ENCODE measurements at places on chromosomes 5 and 9. TPM values are rescaled to one million over a fixed set of nuclear protein-coding genes. Genes with fewer than 3 reads are reported as not detected.

- no peaks in the 10 kb centered on the region for H3K27me3 ChIP-seq
- no peak for DNase-seq
- no peak overlapping the region for H3K4me3 ChIP-seq
- no peak overlapping the region for H3K27ac ChIP-seq
- H3K4me1 ChIP-seq: peaks cover 35% of the 10 kb centered on the region
Measured at GRCh38 chr9:536597-537511, 304.6 kb upstream of the DMRT1 start.

GRCh38 chr5:139712412-139712811, 64.3 kb downstream of the CXXC5 start:
- no peak overlapping the region for H3K27ac ChIP-seq
- H3K4me3 ChIP-seq: no peak overlapping the region
- no peak for DNase-seq
- no peaks in the 10 kb centered on the region for H3K27me3 ChIP-seq

- no peaks in the 10 kb centered on the region for H3K27me3 ChIP-seq
- peaks cover 6% of the 10 kb centered on the region for H3K4me1 ChIP-seq
- no peaks in the 10 kb centered on the region for H3K36me3 ChIP-seq
- DNase-seq: no peak
Measured at GRCh38 chr9:12915366-12915954, 140.6 kb downstream of the LURAP1L start.

GRCh38 chr9:127393645-127394044, 3.3 kb upstream of the SLC2A8 start:
- no peak overlapping the region for H3K27ac ChIP-seq
- H3K36me3 ChIP-seq: no peaks in the 10 kb centered on the region
- H3K4me1 ChIP-seq: peaks cover 16% of the 10 kb centered on the region
- no peak overlapping the region for H3K4me3 ChIP-seq
- H3K27me3 ChIP-seq: no peaks in the 10 kb centered on the region

GRCh38 chr5:79932510-79933504, 58.3 kb downstream of the MTX3 start:
- H3K4me3 ChIP-seq: no peak overlapping the region
- H3K4me1 ChIP-seq: peaks cover 9% of the 10 kb centered on the region
- H3K36me3 ChIP-seq: no peaks in the 10 kb centered on the region

DNA sequence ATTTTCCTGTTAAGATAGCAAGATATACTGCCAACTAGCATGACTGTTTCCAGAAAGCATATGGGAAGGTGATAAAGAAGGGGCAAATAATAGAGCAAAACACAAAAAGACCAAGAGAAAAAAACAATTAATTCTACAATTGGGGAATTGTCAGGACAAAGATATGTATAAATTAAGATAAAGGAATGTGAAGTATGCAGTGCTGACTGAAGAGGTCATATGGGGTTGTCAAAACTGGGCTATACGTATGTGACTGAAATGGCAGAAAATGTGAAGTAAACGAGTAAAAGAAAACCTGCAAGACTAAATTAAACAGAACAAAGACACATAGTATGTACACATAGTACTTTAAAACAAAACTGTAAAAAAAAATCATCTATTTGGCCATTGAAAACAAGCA, 222.3 kb downstream of the ARL15 start:
- H3K36me3 ChIP-seq: no peaks in the 10 kb centered on the region
- H3K4me1 ChIP-seq: no peaks in the 10 kb centered on the region
- H3K27me3 ChIP-seq: no peaks in the 10 kb centered on the region

PCDHGA11 gene
- total RNA-seq: 6.9 TPM

PHF24 gene
- total RNA-seq: not detected

GABRA6 gene
- total RNA-seq: not detected

HSDL2 gene
- total RNA-seq: 20.5 TPM

PDE8B gene
- 8.3 TPM for total RNA-seq

GRCh38 chr9:3299872-3300271, 225.9 kb downstream of the RFX3 start:
- no peak for DNase-seq
- H3K27ac ChIP-seq: no peak overlapping the region
- no peaks in the 10 kb centered on the region for H3K36me3 ChIP-seq
- no peaks in the 10 kb centered on the region for H3K4me1 ChIP-seq
- H3K27me3 ChIP-seq: no peaks in the 10 kb centered on the region

GRCh38 chr5:100505984-100506670, 29.0 kb upstream of the FAM174A start:
- H3K4me3 ChIP-seq: no peak overlapping the region
- H3K27me3 ChIP-seq: no peaks in the 10 kb centered on the region
- H3K4me1 ChIP-seq: no peaks in the 10 kb centered on the region
- no peak for DNase-seq

OR1Q1 gene
- not detected for total RNA-seq

CEL gene
- total RNA-seq: 9,209 TPM

GRCh38 chr5:39266442-39266841, 47.1 kb upstream of the FYB1 start:
- no peaks in the 10 kb centered on the region for H3K27me3 ChIP-seq
- H3K27ac ChIP-seq: no peak overlapping the region
- H3K4me1 ChIP-seq: no peaks in the 10 kb centered on the region

DNA sequence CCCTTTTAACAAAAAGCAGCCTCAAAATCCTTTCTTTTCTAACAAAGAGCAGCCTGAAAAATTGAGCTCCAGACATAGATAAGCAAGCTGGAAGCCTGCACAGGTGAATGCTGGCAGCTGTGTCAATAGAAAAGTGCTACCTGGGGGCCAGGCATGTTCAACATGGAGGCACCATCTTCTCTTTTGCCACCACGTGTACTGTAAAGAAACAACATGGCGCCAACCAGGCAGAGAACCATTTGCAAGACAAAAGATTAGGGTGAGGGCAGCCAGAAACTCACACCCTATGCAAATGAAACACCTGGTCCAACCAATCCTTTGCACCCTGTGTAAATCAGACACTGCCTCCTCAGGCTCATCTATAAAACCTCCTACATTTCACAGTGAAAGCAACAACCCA, 96.0 kb downstream of the ACTL7B start:
- peak; percentile 54 for DNase-seq
- H3K4me3 ChIP-seq: no peak overlapping the region
- peak overlapping the region; percentile 26 for H3K27ac ChIP-seq

GRCh38 chr5:75279321-75279720, 42.6 kb upstream of the ANKRD31 start:
- DNase-seq: no peak
- no peaks in the 10 kb centered on the region for H3K4me1 ChIP-seq
- no peak overlapping the region for H3K27ac ChIP-seq
- no peaks in the 10 kb centered on the region for H3K36me3 ChIP-seq

LHX2 gene
- total RNA-seq: not detected

PCDHGB6 gene
- total RNA-seq: 8.0 TPM

DNA sequence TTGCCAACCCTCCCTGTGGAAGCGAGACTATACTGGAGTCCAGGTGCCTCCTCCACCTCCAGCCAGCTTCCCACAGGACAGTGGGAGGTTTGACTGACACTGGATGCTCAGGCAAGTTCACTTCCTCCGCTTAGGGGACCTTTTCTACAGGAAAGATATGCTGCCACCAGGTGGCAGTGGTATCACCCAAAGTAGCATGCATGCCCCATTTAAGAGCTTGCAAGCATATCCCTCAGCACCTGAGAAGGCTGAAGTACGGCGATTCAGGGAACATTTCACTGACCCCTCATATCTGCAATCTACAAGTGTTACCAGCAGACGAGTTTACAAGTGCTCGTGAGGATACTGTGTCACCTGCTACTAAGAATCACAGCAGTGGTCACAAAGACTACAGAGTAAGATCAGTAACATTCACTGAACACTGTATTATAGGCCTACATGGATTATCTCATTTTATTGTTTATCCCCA, 75.5 kb downstream of the KLHL3 start:
- H3K27ac ChIP-seq: no peak overlapping the region
- H3K36me3 ChIP-seq: no peaks in the 10 kb centered on the region
- H3K4me3 ChIP-seq: no peak overlapping the region
- H3K4me1 ChIP-seq: peaks cover 22% of the 10 kb centered on the region
- DNase-seq: peak; percentile 89
- no peaks in the 10 kb centered on the region for H3K27me3 ChIP-seq

C9orf50 gene
- not detected for total RNA-seq

GRCh38 chr9:123091459-123091858, 58.0 kb downstream of the GPR21 start:
- H3K27ac ChIP-seq: no peak overlapping the region
- no peak for DNase-seq
- H3K36me3 ChIP-seq: no peaks in the 10 kb centered on the region
- no peaks in the 10 kb centered on the region for H3K4me1 ChIP-seq

DNA sequence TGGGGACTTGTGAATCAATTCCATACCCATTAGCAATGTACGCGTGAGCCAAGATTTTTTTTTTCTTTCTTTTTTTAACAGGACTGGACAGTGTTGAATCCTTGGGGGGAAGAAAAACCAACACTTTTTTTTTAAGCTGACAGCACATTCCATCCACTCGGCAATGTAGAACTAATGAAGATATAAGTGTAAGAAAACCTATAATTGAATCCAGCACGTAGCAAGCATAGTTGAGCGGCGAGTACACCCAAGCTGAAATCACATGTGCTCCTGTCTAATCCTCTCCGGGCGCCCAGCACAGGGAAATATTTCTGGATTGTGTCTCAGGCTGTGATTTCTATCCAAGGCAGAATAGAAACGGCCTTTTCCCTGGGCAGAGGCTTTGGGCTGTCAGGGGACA, 118.2 kb downstream of the BOD1 start:
- no peaks in the 10 kb centered on the region for H3K36me3 ChIP-seq
- H3K27me3 ChIP-seq: no peaks in the 10 kb centered on the region
- DNase-seq: peak; percentile 57
- H3K4me1 ChIP-seq: peaks cover 77% of the 10 kb centered on the region
- H3K27ac ChIP-seq: peak overlapping the region; percentile 73
- H3K4me3 ChIP-seq: no peak overlapping the region

GRCh38 chr5:104859437-104859836, 1296.8 kb upstream of the NUDT12 start:
- no peaks in the 10 kb centered on the region for H3K4me1 ChIP-seq
- DNase-seq: no peak
- H3K27me3 ChIP-seq: no peaks in the 10 kb centered on the region
- no peaks in the 10 kb centered on the region for H3K36me3 ChIP-seq

LMX1B gene
- total RNA-seq: not detected

All from body of pancreas (tissue), 4 donors.